ENCODE measurements at places on chromosomes 1 and 21.
A peak's percentile ranks its signal among the peaks of the same experiment; 100 is the strongest.

- DNase-seq = no peak
Observed at GRCh38 chr1:147245129-147245528, 2.6 kb downstream of the CHD1L start.

GRCh38 chr1:226738995-226739695, at the start of gene ITPKB:
ITPKB (minus strand) TSS chr1:226739282; CDS start chr1:226737458, 1,824 bp downstream.
- peak; percentile 68 for DNase-seq

DNA sequence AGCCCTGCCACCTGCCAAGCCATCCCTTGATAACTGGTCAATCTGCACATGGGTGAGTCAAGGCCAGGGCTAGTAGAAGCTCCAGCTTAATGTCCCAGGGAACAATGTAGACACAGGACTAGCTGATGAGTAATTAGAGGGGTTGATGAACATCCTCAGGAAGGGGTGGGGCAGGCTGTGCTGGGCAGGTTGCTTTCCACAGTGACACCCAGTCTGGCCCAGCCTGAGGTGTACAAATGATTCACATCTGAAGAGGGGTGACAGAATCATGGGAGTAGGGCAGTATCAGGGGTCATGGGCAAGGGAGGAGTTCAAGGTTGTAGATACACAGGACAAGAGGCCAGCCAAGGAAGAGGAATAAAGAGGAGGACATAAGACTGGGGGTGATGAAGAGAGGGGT, 4.3 kb downstream of the LPAR3 start:
- DNase-seq = no peak

- no peak for DNase-seq
Observed at GRCh38 chr1:11797525-11798216, 8.1 kb downstream of the MTHFR start.

DNA sequence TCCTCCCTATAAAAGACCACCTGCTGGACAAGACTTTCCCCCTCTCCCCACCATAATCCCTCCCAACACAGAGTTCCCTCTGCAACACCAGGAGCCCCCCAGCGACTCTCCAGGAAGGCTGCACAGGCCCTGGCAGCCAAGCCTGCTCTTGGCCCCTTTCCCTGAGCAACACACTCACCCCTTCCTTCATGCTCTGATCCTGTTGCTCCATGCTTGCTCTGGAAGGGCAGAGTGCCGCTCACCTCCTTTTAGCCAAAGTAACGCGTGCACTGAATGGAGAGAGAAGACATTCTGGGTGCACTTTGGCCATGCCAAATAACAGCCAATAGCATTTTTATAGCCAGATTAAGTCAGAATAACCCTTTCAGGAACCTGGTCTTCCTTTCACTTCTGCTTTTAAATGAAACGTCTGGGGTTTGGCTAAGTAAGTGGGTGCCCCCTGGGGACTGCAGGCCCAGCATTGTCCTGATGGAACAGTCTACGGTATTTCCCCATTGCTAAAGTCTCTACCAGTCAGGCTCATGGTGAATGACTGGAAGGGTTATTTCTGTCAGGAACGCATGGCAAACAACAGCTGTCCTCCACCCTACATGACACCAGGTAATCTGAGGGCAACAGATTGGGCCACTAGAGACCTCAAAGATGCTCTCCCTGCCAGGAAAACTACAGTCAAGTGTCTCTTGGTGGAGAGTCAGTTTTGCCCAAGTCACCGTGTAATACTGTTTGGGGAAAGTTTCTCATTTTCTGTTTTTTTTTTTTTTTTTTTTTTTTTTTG, at the start of gene SLC2A5:
SLC2A5 (minus strand) TSS at position 310 of the 775 bp plus-strand sequence; CDS start at position 211, 99 bp downstream.
- peak; percentile 55 for DNase-seq

DNA sequence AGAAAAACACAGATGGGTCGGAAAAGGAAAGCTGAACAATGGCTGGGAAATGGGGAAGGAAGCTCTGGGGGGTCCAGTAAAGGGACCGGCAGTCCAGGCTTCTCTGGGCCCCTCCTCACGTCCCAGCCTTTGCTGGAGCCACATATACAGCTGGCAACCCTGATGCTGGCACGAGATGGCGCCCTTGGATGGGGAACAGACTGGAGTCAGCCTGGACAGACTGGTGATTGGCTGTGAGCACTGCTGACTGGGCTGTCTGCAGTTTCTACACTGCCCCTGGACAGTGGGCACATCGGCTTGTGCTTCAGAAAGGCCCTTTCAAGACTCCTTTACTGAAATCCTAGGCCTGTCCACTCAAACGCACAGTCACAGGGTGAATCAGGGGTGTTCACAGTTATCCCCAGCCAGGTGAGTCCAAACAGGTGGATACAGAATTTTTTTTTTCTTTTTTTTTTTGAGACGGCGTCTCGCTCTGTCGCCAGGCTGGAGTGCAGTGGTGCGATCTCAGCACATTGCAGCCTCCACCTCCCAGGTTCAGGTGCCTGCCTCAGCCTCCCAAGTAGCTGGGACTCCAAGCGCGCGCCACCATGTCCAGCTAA, 31.1 kb upstream of the ZBTB40 start:
- peak; percentile 36 for DNase-seq

GRCh38 chr21:31875496-31876015, 2.7 kb downstream of the HUNK start:
- DNase-seq = no peak

GRCh38 chr1:159866066-159866465, 3.6 kb upstream of the VSIG8 start:
- DNase-seq = no peak

DNA sequence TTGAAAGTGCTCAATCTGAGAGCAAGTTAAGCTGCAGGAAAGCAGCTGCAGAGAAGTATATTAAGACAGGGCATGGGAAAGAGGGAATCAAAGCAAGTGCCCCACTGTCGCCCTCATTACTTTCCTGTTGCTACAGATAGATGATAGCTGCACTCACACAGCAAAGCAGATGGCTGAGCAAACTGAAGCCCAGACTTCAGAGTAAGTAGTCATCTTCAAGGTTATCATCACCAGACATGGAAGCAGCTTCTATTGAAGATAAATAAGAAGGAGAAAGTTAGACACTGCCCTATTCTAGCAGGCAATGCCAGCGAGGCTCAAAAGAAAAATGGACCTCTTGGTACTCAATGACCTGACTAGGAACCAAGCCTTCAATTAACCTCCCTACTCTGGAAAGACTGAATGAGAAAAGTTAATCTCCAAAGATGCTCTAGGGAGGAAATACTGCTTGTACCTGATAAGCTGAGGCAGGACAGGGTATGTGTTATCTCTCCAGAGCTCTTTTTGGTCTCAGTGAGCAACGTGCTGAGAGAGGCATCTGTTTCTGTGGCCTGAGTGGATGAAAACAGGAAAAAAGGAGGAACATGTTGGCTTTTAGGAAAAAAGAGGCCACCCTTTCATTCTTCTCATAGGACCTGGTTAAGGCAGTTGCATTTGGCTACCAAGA, 11.1 kb upstream of the MRPL9 start:
- DNase-seq = no peak

- peak; percentile 63 for DNase-seq
Observed at GRCh38 chr1:9280015-9280860, 12.5 kb upstream of the SPSB1 start.
